ENCODE measurements at places on chromosomes 2 and 18. TPM values are rescaled to one million over a fixed set of nuclear protein-coding genes. Genes with fewer than 3 reads are reported as not detected.

GRCh38 chr18:13611601-13612195 is 114.7 kb downstream of the FAM210A start:
- peak; percentile 74 for DNase-seq

DNA sequence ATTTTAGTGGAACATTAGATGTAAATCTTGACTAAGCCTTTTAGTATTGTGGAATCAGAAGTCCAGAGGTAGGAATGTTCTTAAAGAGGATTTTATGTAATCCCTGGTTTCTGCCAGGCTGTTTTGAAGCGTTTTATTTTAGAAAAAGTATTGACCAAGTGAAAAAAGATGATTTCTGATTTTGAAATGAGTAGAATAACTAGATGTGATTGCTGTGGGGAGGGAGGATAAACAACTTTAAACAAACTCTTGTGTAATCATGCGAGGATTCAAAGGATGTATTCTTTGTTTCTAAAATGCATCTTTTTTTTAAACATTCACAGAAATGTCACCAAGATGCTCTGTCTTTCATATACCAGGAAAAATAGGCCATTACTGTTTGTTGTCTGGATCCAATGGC is 53.9 kb downstream of the PHLPP1 start:
- no peak for DNase-seq

GRCh38 chr18:55853268-55853667 is 265.3 kb upstream of the TCF4 start:
- DNase-seq: no peak

GRCh38 chr2:234678711-234679110 is 181.8 kb upstream of the ARL4C start:
- no peak for DNase-seq

DNA sequence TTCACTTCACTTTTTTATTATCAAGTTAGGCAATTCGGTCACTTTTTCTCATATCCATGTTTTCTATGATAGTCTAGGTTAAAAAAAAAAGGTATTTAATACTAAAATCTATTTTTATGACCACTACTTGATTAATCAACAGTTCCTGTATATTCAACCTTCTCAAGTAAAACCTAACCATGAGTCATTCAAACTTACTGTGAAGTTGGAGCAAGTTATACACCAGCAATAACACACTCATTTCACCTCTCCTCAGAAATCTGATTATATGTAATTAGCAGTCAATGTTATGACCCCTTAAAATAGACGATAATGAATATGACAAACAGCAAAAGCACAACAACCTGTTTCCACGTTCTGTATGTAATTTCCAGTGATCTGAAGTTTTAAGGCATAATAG is 35.0 kb upstream of the ADAM17 start:
- no peak for DNase-seq

The DPP4 gene
- 1.7 TPM for total RNA-seq

The GAL3ST2 gene
- 0.44 TPM for total RNA-seq

Measured in left cardiac atrium (tissue), 4 donors.